Right atrium auricular region (tissue), 2 donors: ENCODE measurements at places on chromosomes 16 and 17. TPM values are rescaled to one million over a fixed set of nuclear protein-coding genes. Genes with fewer than 3 reads are reported as not detected.

- no peak overlapping the region for H3K4me3 ChIP-seq
- no peaks in the 10 kb centered on the region for H3K4me1 ChIP-seq
- no peaks in the 10 kb centered on the region for H3K36me3 ChIP-seq
- H3K27me3 ChIP-seq, result no peaks in the 10 kb centered on the region
Measured at GRCh38 chr16:54953461-54953860, 22.8 kb downstream of the IRX5 start.

DNA sequence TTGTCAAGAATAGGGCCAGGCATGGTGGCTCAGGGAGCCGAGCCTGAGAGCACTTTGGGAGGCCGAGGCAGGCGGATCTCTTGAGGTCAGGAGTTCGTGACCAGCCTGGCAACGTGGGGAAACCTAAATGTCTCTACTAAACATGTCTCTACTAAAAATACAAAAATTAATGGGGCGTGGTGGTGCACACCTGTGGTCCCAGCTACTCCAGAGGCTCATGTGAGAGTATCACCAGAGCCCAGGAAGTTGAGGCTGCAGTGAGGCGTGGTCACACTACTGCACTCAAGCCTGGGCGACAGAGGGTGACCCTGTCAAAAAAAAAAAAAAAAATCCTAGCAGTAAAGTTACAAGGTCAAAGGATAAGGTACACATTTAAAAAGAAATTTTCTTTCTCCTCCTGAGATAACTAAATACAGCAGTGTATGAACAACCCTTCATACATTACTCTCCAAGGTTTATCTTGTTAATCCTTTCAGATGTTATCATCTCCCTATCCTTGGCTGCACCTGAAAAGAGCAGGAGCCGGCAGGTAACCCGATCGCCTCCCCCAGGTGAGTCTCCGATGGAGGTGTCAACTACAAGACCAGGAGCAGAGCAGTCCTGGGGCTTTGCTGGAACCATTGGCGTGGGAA lies 122.3 kb downstream of the GOSR1 start:
- no peaks in the 10 kb centered on the region for H3K36me3 ChIP-seq
- no peaks in the 10 kb centered on the region for H3K27me3 ChIP-seq
- H3K27ac ChIP-seq, result peak overlapping the region; percentile 98
- DNase-seq, result no peak

DNA sequence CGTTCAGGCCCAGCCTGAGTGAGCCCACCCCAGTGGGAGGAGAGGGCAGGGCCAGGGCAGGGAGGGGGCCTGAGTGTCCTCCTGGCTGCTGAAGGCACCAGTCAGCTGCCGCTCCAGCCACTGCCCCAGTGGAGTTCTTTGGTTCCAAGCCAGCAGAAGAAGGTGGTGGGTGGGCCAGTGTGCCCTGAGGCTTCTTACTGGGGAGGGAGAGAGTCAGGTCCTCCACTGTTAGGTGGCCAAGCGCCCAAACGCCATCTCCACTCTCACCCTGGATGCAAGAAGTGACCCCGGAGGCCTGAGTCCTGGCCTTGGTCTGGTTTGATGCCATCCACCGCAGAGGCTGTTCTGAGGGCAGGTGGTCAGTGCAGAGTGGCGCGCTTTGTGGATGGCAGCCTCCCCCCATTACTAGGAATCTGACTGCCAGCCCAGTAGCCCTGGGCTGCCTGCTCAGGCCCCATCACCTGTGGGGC lies 2.2 kb downstream of the RNF213 start:
- H3K36me3 ChIP-seq, result peaks cover 6% of the 10 kb centered on the region
- H3K4me1 ChIP-seq, result peaks cover 37% of the 10 kb centered on the region
- DNase-seq, result no peak
- H3K4me3 ChIP-seq, result peak overlapping the region; percentile 47
- no peaks in the 10 kb centered on the region for H3K27me3 ChIP-seq

DNA sequence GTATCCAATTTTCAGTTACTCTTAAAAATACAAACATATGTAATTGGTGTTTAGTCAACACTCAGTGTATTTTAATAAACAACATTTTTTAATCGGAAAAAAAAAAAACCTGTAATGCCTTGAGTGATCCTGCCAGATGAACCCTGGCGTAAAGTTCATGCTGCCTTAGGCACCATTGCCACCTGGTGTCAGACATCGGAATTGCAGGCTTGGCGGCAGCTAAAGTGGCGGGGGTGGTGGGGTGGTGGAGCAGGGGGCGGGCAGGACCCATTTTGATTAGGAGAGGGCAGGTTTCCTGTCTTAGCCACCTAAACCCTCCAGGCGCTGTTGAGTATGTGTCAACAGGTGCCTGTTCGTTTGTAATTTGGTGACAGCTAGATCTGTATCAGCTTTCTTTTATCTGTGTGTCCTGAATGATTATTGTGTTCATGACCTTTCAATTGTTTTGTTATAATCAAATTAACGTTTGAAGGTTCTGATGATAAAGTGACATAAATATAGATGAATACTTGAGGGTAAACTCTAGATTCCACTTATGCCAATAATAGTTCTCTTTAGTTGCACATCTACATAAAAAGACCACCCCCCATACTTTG lies 588.7 kb downstream of the CDH13 start:
- no peak for DNase-seq
- no peaks in the 10 kb centered on the region for H3K27me3 ChIP-seq
- no peaks in the 10 kb centered on the region for H3K36me3 ChIP-seq

DNA sequence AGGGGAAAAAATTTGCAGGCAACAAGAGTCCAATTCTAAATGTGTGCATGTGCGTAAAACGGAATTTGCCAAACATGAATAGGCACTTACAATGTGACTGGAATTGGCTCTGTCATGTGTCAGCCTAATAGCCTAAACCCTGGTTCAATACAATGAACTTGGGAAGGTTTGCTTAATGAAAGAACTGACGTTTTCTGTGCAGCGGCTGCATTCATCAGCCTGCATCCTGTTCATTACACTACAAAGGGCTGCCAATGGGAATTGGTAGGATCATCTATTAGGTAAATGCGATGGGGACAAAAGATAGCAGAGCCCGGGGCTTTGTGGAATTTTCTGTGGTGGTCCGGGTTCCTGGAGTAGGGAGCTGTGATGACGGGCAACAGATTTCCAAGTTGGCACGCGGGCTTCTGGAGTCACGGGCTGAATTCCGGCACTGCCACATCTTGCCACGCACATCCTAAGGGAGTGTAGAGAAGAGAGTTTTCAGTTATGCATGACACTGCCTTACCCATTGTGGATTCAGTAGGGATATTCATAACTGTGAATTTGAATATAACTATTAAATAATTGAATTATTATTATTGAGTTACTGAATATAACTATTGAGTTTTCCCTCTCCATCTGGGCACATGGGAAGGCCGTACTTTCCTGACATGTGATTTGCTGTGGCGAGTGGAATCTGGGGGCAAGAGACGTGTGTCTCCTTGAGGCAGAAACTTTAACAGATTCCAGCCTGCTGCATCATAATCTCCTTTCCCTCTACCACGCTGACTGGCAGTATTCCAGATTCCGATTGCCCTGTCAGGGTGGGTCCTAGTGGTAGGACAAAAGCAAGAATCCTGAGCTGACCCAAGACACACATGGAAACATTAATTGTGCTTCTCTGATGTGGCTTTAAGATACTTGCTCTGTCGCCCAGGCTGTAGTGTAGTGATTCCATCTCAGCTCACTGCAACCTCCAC lies 565.6 kb downstream of the WWOX start:
- H3K36me3 ChIP-seq, result no peaks in the 10 kb centered on the region
- no peaks in the 10 kb centered on the region for H3K27me3 ChIP-seq

- no peak overlapping the region for H3K27ac ChIP-seq
- no peak overlapping the region for H3K4me3 ChIP-seq
- no peaks in the 10 kb centered on the region for H3K4me1 ChIP-seq
- H3K27me3 ChIP-seq, result no peaks in the 10 kb centered on the region
- peak; percentile 47 for DNase-seq
- no peaks in the 10 kb centered on the region for H3K36me3 ChIP-seq
Measured at GRCh38 chr16:22664561-22664997, 149.4 kb upstream of the HS3ST2 start.

The GLG1 gene
- 102 TPM for total RNA-seq

The LGALS9B gene
- total RNA-seq, result not detected
